Activated naive CD4-positive, alpha-beta T cell (primary cell): ENCODE measurements at places on chromosomes 3 and 15.
A peak's percentile ranks its signal among the peaks of the same experiment; 100 is the strongest.

- DNase-seq, result no peak
Observed at GRCh38 chr3:141849056-141849815, 27.2 kb upstream of the ATP1B3 start.

GRCh38 chr3:184250167-184250828 lies 826 bp downstream of the EEF1AKMT4 start:
- peak; percentile 59 for DNase-seq

DNA sequence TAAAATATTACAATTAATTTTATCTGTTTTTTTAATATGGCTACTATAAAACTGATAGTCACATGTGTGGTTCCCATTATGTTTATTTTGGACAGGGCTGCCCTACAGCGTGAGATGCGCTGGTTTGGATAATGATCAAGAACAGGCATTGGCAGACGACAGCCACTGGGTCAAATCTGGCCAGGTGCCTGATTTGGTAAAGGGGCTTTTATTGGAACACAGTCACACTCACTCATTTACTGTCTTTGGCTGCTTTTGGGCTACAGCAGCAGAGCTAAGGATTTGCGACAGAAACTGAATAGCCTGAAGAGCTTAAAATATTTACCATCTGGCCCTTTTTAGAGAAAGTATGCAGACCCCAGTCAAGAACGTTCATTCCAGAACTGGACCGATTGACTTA lies 724.2 kb upstream of the CFAP20DC start:
- DNase-seq, result no peak

- no peak for DNase-seq
Observed at GRCh38 chr3:182122779-182123178, 411.1 kb downstream of the SOX2 start.

DNA sequence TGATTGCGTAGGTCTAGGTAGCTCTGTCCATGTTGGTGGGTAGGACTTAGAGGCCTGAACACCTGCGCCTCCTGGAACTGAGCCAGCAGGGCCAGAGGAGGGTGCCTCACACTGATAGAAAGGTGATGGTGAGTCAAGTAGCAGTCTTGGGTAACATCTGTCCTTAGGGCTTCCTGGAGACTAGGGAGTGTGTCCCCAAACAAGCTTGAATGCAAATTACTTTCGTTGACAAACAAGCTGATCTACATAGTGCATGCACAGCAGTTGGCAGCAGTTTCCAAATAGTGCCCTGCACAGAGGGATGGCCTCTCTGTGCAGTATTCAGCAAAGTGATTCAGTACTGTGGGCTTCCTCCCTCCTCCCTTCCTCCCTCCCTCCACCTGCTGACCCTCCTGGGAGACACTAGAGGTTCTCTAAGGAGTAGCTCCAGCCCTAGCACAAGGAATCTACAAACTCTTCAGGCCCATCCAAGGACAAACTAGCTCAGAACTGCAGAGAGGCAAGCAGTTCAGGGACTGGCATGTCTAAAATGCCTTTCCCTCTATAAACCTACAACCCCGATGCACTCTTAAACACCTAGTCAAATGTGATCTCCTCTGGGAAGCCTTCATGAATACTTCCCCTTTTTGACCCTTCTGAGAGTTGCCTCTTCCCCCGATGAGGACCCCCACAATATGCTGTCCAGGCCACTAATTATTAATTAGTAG lies 61.0 kb downstream of the TLE3 start:
- DNase-seq, result no peak

DNA sequence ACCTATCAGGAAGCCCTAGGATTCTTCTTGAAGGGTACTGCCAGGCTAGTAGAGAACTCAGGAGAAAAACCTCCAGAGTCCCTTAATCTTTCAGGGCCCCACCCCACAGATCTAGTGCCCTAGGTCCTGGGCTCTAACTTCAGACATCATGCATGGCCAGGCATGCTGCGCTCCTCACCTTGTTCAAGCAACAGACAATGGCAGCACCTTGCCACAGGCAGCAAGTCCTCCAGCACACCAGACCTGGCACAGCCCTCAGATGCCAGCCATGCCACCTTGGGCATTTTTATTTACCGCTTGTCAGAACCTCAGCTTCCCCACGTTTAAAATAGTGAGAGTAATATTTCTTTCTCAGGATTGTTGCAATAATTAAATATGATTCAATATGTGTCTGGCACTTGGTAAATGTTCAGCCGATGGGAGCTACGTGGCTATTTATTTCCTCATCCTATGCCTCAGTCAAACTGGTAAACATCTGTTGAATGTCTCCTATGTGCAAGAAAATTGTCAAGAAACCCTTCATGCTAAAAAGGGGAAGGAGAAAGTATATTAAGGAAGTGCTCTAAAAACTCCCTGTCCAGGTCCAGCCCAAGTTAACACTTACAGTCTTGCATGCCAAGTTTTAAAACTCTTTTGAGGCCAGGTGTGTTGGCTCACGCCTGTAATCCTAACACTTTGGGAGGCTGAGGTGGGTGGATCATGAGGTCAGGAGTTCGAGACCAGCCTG lies 14.5 kb upstream of the CCR1 start:
- DNase-seq, result no peak
